ENCODE measurements at places on chromosomes 12 and 14.

DNA sequence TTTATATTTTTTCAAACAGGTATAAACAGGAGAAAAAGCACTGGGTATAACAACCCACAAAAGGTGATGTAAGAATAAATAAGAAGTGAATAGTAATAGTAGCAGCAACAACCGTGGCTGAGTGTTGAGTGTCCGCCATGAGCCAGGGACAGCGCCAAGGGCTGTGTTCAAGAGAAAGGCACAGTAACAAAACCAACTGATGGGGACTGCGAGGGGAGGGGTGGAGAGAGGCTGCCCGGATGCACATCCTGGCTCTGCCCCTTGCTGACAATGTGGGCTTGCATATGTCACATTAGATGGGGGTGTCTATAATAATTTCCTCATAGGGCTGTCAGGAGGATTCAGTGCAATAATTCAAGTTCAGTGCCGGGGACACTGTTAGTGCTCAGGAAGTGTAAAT, 912.4 kb downstream of the VRK1 start:
- DNase-seq, result no peak

GRCh38 chr12:76282744-76283143, 65.5 kb downstream of the BBS10 start:
- no peak for DNase-seq

DNA sequence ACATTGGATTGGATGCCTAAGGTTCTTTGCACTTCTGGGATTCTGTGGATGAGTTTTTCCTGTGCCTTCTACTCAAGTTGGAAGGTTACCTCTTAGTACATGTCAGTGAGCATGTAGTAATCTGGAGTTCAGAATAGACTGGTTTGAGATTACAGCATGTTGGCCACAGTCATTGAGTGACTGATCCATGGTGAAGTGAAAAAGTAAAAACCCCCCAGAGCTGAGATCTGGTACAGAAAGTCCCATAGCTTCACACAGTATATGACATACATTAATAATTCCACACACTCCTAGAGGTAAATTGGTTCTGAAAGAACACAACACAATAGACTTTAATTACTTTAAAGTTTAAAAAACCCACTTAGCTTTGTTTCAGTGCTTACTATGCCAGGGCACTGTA, 11.9 kb upstream of the CCND2 start:
- DNase-seq, result no peak

DNA sequence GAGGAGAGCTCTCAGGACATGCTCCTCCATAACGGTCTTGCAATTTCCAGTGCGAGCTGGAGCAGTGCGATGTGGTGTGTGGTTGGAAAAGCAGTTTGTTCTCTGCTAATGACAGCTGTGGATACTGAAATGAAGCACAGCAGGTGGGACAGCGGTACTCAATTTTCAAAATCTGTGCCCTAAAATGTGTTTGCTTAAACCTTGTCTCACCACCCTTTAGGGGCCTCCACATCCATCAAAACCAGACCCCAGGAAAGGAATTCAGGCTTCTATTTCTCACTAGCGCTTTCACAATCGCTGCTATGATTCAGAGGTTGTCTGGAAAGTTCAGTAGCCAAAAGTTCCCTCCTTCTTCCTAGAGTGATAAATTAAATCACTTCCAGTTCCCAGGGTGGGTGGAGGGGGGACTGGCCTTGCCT, 440.8 kb downstream of the EGLN3 start:
- no peak for DNase-seq

DNA sequence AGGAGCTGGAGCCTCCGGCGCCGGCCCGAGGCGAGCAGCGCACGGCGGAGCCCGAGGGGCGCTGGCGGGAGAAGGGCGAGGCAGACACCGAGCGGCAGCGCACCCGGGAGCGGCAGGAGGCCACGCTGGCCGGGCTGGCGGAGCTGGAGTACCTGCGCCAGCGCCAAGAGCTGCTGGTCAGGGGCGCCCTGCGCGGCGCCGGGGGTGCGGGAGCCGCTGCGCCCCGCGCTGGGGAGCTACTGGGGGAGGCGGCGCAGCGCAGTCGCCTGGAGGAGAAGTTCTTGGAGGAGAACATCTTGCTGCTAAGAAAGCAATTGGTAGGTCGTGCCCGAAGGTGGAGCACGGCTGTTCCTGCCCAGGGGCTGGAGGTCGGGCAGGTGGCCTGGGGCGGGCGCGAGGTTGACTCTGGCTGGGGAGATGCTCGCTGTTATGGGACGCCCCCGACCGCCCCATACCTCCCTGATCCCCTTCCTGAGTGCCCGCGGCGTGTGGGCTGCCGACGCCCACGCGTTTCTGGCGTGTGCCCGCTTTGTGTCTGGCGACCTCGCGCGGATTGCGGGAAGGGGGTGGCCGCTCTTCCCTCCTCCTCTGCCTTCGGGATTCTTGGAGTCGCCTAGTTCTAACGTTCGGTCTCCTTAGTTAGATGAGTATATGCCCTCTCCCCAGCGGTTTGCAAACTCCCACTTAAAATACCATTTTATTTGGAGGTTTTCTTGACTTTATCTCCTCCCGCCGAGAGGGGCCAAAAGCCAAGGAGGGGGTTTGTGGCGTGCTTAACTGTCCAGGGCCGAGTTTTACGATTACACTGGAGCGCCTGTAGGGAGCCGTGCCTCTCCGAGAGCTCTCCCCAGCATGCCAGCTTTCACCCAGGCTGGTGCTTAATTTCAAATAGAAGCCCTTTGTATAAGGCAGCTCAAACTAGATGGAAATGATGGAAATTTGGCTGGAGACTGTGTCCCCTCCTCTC, 752 bp downstream of the DACT1 start:
- DNase-seq, result peak; percentile 26

DNA sequence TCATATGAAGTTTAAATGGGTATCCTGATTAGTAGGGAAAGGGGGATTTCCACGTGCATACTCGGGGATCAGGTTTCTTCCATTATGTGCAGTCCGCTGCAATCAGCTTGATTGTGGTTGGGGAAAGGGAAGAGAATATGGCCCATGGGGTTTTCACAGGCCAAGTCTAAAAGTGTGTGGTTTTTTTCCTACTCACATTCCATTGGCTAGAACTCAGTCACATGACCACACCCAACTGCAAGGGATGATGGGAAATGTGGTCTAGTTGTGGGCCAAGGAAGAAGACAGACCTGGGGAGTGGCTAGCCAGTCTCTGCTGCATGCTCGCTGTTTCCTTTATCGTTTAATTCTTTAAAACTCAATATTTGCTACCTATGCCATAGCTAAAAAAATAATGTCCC, 105.1 kb downstream of the PRIMA1 start:
- DNase-seq, result no peak

DNA sequence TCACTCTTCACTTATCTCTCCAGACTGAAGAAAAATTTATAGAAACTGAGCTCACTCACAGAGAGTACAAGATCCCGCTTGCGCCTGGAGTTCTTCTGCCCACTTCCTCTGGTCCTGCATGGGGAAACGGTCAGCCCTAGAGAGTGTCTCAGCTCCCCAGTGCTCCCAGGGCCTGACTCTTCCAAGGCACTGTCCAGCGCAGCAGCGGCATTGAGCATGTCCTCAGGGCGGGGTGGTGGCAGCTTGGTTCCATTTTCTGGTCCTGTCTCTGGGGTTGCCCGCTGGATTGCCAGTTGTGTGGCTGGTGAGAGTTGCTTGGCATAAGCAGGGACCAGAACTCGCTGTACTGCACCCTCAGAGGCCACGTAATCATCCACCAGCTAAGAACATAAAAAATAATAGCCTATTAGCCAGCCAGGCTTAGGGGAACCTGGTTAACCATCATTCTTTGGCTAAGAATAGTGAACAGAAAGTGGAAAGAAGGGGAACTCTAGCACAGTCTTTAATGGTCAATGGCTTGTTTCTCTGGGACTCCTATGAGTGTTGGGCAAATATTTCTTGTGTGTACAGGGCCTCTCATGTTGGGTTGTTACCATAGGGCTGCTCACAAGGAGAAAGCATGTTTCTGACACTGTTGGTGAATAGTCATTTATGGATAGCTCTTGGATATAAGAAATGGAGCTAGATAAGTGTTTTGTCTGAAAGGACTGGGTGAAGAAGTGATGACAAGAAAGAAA, 13.7 kb upstream of the AJUBA start:
- no peak for DNase-seq

GRCh38 chr12:40225984-40226602, 1.3 kb downstream of the LRRK2 start:
- no peak for DNase-seq

DNA sequence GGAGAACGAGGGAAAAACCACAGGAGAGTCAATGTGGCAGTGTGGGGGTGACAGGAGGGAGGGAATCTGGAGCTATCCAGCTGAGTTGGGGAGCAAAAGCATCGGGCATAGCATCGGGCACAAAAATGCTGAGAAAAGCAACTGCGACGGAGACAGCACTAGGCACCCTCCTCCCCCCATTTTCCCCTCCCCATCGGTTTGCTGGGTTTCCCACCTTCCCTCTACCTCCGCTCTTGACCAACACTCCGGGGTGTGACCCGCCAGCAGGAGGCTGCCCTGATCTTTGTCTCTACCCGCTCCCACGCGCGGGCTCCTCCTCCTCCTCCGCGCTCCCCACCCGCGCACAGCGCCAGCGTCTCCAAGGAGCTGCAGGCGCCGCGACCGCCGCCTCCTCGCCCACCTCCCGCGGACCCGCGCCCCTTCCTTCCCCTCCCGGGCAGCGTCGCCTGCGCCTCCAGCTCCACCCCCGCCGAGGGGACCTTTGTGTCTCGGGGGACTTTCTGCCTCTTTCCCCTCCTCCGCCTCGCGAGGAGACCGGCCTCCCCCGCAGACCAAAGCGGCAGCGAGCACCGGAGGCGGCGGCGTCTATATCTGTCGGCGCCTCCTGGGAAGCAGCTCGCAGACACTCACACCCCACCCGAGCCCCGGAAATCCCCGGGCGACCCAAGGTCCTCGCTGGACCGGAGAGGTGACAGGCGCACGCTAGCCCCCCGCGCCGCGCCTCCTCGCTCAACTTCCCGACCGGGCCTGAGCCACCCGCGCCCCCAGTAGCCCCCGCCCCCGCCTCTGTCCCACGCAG, 920 bp downstream of the CDK17 start:
- DNase-seq, result peak; percentile 53

DNA sequence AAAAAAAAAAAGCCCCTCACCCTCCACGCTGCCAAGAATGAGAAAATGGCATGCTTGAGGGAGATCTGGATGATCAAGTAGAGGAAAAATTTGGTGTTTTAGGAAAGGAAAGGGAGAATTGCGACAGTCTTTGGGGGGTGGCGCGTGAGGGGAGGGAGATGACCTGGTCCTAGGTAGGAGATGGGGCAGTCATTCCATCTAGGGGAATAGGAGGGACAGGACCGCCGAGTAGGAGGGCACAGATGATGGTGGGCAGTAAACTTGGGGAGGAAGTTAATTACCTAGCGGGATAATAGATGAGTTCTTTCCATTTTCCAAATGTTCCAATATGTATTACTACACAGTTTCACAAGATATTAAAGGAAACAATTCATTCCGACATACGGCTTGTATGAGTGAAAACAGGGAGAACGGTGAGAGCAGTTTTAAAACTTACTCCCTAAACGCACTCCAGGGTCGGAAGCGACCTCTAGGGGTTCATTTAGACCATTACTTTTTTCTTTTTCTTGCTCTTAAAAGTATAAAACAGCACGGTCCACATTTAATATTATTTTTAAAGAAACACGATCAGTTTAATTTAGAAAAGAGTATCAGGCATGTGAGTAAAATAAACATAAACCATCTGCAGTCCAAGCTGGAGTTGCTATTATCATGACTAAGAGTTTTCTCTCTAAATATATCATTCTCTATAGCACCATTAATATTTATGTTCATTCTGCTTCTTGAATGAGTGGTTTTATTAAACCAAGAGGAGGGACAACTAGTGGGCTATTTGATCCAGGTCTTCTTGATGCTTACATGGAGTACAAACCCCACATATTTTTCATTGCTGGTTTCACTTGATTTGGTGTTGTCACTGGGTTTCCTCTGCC, 3.0 kb upstream of the FNTB start:
- DNase-seq, result peak; percentile 11

DNA sequence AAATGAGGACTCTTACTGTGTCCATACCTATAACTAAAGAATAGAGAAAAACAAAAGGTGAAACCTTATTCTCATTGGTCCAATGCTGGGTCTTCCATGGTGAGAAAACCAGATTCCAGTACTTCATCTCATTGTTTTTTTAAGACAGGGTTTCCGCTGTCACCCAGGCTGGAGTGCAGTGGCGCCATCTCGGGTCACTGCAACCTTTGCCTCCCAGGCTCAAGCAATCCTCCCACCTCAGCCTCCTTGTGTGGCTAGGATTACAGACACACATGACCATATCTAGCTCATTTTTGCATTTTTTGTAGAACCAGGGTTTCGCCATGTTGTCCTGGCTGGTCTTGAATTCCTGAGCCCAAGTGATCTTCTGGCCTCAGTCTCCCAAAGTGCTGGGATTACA, 13.3 kb downstream of the RBM23 start:
- no peak for DNase-seq

DNA sequence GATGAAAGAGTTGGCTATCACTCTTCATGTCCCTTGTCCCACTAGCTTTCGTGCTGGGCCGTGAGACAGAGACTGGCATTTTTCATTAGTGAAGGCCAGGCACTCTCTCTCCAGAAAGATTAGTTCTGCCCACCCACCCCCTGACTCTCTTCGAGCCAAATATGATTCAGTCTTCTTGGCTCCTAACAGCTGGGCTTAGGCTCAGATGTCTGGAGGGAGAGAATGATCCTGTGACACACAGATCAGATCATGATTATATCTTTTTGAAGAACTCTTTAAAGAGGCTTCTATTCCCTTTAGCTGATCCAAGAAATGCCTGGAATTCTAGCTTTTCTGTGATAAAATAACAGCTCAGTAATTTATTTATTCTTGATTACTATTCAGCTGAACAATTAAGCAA, 5.2 kb upstream of the GNG2 start:
- no peak for DNase-seq

GRCh38 chr14:22155571-22155970, 433.5 kb downstream of the DAD1 start:
- no peak for DNase-seq

- no peak for DNase-seq
Observed at GRCh38 chr12:1932264-1932777, 13.9 kb upstream of the CACNA2D4 start.

DNA sequence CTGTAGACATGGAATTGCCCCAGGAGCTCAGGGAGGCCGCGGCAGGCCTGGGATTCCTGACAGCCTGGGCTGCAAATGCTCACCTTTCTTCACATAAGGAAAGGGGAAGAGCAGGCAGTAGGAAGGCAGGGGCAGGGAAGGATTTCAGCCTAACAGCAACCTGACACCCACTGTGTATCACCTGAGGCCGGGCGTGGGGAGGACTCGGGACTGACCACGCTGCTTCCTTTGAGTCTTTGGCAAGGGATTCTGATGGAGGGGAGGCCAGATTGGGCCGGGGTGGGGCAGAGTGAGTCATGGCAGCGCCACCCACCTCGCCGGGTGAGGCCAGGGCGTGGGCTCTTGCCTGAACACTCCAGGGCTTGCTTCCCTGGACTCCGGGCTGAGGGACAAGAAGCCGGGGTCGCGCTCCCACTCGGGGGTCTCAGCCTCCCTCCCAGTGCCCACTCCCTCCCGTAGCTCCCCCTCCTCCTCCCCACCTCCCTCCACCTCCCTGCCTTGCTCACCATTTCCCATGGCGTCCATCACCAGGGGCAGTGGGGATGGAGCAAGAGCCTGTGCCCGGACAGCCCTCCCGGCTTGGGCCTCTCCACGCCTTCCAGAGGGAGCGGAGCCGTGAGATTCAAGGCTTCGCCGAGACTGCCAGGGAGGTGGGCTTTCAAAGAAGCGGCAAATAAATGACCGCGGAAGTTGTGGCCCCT, 247.9 kb upstream of the RTL1 start:
- no peak for DNase-seq

Measured in activated naive CD4-positive, alpha-beta T cell (primary cell).